Inflammatory macrophage treated with lipopolysaccharide for 1 hour (primary cell): ENCODE measurements at places on chromosomes 5 and 9.

- DNase-seq: no peak
Measured at GRCh38 chr5:106680330-106680729, 990.4 kb downstream of the EFNA5 start.

- DNase-seq: peak; percentile 15
Measured at GRCh38 chr5:126849101-126849678, 72.3 kb downstream of the LMNB1 start.

GRCh38 chr5:159916841-159917761, 819 bp downstream of the ADRA1B start:
- DNase-seq: no peak

GRCh38 chr9:19231126-19231903, 822 bp downstream of the DENND4C start:
- DNase-seq: peak; percentile 80

DNA sequence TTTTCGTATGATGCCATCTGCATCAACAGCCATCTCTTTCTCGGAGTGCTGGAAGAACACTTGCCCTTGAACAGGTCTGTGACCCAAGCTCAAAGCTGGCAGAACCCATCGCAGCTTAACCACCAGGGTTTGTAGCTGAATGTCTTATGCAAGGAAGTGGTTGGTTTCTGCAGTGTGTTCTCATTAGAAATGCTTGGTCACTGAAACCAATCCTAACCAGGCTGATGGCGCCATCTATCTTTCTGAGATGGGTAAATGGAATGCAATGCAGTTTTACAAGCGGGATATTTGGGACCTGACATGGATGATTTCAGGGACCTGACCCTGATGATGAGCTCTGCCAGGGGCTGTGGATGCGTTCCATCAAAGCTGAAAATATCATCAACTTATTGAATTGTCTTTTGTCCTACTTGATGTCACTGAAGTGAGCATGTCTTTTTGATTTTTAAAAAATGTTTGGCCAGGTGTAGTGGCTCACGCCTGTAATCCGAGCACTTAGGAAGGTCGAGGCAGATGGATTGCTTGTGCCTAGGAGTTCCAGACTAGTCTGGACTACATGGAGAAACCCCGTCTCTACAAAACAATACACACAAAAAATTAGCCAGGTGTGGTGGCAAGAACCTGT, 28.7 kb downstream of the DMRT3 start:
- peak; percentile 66 for DNase-seq

DNA sequence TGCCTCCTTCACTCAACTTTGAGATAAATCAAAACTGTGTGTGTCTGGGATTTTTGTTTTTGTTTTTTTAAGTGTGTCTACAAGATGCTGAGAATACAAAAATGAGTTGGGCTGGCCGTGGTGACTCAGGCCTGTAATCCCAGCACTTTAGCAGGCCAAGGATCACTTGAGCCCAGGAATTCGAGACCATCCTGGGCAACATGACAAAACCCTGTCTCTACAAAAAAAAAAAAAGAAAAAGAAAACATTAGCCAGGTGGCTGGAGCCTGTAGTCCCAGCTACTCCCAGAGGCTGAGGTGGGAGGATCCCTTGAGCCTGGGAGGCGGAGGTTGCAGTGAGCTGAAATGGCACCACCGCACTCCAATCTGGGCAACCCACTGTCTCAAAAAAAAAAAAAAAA, 21.0 kb downstream of the HNRNPK start:
- DNase-seq: no peak

DNA sequence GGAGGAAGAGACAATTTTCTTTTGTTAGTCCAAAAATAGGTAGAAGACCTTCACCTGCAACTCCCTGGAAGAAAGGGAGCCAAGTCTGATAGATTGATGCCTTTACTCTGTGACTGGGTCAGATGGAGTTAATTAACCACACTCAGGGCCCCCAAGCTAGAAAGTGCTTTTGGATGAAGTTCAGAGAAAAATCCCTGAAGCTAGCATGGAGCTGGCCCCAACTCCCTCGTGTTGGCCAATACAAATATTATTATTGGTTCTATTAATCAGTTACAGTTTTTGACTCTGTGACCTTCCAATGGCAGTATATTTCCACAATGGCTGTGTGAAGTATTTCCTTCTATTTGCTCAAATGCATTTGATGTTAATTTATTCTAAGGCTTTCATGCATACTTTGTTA, 1753.5 kb downstream of the EFNA5 start:
- no peak for DNase-seq

GRCh38 chr9:37840560-37841194, 40.1 kb downstream of the DCAF10 start:
- peak; percentile 22 for DNase-seq

DNA sequence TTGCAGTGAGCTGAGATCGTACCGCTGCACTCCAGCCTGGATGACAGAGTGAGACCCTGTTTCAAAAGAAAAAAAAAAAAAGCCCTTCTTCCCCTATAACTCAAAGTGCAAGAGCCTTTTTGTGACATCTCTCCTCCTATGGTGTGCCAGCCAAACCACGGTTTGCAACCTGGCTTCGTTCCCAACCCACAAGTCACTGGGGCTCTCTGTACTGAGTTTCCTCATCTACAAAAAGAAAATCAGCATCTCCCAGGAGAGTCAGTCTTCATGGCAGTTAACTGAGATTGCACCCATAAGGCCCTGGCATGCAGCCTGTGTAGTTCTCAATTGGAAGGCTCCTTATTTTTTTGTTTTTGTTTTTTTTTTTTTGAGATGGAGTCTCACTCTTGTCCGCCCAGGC, 14.8 kb downstream of the ODF2 start:
- no peak for DNase-seq

DNA sequence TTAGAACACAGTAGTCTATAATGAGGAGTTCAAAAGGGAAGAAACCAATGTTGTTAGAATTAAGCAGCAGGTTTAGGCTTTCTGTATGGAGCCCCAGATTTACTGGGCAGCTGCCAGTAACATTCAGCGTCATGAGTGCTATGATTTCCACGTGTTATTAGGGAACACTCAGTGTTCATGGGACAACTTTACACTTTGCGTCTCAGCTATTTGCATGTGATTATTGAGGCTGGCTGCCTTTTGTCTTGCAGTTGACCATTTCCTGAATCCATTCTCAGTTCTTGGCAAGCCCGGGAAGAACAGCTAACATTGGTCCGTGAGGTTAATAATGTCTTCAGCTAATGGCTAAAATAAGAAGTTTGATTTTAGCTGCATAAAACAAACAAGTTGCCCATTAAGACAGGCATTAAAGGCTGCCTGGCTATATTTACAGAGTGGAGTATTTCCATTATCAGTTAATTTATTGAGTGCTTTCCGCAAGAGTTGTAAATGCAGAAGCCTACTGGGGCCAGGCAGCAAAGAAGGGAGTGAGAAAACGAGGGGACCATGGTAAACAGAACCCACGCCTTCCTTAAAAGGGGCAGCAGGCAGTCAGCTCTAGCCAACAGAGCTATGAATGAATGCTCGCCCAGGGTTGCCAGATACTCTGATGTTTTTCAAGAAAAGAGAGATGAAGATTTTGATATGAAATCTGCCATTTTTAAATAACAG, 120.9 kb downstream of the PIP5K1B start:
- no peak for DNase-seq

DNA sequence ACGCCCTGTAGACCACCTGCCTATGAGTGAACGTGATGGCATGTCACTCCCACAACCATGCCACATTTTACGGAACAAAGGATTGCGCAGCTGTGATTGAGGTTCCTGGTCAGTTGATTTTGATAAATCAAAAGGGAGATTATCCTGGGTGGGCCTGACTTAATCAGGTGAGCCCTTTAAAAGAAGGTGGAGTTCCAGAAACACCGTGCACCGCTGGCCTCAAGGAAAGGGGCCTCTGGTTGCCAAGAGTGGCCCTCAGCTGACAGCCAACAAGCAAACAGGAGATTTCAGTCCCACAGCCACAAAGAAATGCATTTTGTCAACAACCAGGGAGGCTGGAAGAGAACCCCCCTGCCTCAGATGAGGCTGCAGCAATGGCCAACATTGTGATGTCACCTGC, 19.0 kb downstream of the TRIM7 start:
- no peak for DNase-seq

- no peak for DNase-seq
Measured at GRCh38 chr5:83837265-83837907, 116.7 kb upstream of the HAPLN1 start.

- DNase-seq: no peak
Measured at GRCh38 chr9:86672966-86673365, 274.3 kb downstream of the GAS1 start.

GRCh38 chr9:22210262-22210661, 201.2 kb upstream of the CDKN2B start:
- no peak for DNase-seq

GRCh38 chr9:21096901-21097255, 19.1 kb upstream of the IFNB1 start:
- DNase-seq: no peak

GRCh38 chr9:6655036-6655435, 9.5 kb upstream of the GLDC start:
- DNase-seq: no peak

DNA sequence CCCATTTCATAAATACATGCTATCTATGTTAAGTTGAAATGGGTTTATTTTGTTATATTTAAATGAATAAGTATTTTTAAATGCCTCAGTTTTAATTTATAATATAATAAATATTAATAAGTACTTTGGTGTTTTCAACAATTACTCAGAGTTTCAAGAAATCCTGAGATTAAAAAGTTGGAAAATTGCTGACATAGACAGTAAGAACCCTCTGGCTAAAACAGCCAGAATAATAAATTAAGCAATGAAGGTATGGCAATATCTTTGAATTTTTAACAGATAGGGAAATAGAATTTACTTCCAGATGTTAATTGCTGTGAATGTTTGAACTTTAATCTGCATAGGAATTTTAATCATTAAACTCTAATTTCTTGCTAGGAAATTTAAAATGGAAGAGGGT, 83.6 kb downstream of the ZNF622 start:
- no peak for DNase-seq

DNA sequence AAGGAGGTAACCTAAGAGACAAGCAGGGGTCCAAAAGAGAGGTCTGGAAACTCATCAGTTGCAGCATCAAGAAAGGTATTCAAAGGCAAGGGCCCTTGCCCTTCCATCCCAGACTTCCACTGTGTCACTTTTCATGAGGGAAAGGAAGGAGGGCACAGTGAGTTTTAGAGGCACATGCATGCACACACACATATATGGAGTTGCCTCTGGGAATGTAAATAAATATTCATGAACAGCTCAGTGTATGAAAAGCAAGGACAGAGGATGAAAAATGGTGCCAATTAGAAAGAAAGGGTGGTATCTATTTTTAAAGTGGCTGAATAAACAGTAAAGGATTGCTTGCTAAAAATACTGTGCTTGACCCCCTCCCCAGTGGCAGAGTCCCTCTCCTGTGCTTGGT, 105.3 kb upstream of the LRRTM2 start:
- no peak for DNase-seq

- DNase-seq: no peak
Measured at GRCh38 chr9:115930472-115930871, 223.1 kb upstream of the PAPPA start.

GRCh38 chr5:150304481-150305081, 1.9 kb upstream of the ARSI start:
- DNase-seq: no peak

DNA sequence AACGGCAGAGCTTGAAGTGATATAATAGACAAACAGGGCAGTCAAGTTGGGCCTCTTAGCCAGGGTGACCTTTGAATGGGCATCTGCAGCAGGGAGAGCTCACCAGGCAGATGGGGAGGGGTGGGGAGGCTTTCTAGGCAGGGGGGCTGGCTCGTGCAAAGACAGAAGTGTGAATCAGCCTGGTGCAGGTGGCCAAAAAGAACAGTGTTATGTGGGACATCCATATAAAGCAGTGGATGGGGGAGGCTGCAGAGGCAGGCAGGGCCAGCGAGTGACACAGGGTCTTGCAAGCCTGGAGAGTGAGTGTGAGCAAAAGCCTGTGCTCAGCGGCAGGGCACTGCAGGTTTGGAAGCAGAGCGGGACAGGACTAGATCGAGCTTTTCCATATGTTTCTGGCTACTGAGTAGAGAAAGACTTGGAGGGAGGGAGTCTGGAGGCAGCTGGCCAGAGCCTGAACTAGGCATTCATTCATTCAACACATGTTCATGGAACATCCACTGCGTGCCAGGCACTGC, 14.2 kb upstream of the TTLL11 start:
- no peak for DNase-seq

DNA sequence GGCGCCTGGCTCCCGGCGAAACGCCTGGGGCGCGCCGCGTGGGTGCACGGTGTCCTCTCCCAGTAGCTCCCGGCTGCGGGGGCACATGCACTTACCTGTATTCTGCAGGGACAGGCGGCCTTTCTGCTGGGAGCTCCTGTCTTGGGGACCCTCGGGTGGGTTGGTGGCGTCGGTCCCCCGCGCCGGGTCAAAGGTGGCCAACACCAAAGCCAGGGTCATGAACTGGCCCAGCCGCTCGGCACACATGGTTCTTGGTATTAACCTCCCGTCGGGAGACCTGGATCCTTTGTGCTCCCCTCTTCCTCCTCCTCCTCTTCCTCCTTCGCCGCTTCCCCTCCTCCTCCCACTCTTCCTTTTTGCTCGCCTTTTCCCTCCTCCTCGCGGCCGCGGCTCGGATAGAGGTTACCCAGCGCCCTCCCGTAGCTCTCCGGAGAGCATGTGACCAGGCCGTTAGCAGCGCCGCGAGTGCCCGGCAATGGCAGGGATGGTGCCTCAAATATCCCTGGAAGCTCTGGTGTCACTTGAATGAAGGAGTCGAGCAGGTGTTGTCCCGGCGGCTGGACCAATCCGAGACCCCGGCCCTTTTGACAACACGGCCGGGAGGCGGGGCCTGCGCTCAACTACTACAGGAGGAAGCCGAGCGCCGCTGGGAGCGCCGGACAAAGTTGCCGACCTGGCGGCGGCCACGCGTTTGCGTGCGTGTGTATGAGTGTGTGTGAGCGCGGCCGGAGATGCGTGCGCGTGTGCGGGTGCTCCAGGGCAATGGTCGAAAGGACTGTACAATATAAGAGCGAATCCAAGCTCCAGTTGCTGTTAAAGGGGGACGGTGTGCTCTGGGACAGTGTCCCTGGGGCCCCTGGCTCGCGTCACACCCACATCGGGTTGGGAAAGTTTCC, at the start of gene STC2:
STC2 (minus strand) TSS at position 467 of the 896 bp plus-strand sequence; CDS start at position 246, 221 bp downstream.
- no peak for DNase-seq

DNA sequence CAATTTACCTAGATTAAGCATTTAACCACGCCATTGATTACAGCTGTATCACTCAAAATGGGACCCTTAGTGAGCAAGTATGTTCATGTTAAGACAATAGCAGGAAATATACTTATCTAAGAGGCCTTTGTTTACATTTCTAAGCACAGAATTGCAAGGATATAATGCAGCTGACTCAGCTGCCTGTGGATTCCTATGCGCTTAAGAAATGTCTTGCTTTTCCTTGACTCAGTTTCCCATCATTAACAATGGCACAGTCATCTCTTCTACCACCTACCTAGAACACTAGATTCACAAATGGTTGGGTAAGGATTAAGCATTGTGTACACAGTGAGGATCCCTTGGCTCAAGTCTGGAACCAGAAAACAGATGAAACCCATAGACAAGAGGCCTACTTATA, 163.8 kb downstream of the TSSK1B start:
- no peak for DNase-seq

DNA sequence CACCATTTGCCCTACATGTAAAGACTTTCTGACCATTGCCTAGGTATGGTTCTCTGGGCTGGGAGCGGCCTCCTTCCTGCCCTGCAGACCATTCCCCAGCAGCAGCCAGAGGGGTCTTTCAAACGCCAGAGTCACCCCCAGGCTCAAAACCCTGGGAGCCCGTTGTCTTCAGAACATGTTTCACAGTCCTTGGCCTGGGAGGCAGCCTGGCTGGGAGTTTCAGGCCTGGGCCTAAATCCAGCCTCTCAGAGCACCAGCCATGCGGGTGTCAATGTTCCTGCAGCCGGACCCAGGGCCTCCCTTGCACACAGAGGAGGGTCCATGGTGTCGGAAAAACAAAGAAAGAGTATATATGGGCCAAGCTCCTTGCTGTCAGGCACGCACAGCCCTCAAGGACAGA, 145.2 kb upstream of the FOXD4L5 start:
- no peak for DNase-seq
